Astrocyte of the hippocampus (primary cell): ENCODE measurements at places on chromosomes 5 and 9.

GRCh38 chr5:38719916-38720315 lies 125.9 kb upstream of the OSMR start:
- DNase-seq = peak; percentile 85

GRCh38 chr9:77705636-77706035 lies 57.5 kb upstream of the GNA14 start:
- DNase-seq = no peak

DNA sequence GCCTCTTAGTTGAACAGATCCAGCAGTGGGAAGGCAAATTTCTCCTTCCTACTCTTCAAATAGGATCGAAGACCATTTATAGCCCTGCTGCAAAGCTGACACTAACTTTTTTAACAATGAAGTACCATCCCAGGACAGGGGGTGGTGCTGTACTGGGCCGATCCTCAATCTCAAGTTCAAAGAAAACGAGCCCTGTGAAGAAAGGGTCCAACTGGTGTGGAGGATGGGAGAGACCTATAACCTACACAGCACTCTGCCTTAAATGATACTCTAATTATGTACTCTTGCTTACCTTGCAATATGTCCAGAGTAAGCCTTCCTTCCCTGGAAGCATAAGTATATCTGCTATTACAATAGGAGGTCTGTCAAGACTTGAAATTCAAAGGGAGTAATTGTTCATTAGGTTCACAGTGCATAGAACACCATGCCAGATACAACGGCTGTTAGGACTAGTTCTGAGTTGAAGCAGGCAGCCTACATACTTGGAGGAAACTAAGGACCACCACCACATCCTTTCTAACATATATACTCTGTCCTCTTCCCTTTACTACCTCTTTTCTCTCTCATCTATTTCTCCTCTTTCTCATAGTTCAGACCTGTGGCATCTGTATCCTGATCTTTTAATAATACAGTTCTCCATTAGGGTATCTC lies 6.2 kb downstream of the ETF1 start:
- peak; percentile 21 for DNase-seq

DNA sequence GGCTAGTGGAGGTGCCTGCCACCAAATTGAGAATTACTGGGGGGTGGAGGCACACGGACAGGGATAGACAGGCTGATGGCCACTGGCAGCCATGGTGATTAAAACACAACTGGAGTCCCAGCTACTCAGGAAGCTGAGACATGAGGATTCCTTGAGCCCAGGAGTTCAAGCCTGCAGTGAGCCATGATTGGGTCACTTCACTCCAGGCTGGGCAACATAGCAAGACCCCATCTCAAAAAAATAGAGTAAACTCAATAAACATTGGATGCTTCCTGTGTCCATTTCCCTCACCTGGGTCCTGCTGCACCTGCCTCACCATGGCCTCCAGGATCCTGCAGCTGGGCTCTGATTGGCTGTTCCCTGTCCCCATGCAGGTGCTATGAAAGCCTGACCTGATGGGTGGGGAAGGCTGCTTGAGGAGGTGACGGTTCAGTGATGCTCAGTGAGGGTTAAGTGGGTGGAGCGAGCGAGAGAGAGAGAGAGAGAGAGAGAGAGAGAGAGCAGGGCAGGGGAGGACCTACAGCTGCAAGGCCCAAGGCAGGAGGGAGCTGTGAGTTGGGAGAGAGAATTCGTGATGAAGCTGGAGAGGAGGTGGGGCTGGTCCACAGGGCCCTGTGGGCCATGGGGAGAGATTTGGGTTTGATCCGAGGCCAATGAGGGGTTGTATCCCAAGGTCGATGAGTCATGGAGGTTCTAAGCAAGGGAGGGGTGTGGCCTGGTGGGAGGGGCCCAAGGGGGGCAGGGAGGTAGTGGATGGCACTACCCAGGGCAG lies 36.7 kb upstream of the FUBP3 start:
- DNase-seq = no peak

GRCh38 chr5:80479713-80480112 lies 8.2 kb upstream of the FAM151B start:
- no peak for DNase-seq

DNA sequence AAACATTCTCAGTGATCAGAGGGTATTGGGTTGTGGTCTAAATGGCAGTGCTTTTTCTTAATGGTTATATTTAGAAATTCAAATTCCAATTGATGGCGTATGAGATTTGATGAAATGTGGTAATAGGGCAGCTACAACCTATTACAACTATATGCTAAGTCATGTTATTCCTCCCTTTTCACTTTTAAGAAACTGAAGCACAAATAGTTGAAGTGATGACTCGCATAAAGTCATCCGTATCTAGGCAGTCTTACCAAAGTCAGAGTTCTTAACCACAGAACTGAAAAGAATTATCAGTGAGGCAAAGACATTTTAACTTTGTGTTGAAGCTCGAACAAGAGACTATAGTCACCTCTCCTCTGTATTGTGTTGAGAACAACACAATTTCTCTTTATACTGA lies 28.2 kb downstream of the C9orf152 start:
- DNase-seq = peak; percentile 54

GRCh38 chr9:93186215-93186945 lies 2.4 kb downstream of the WNK2 start:
- peak; percentile 27 for DNase-seq

- no peak for DNase-seq
These were observed 88.2 kb upstream of the BASP1 start for GRCh38 chr5:17129093-17129849.

DNA sequence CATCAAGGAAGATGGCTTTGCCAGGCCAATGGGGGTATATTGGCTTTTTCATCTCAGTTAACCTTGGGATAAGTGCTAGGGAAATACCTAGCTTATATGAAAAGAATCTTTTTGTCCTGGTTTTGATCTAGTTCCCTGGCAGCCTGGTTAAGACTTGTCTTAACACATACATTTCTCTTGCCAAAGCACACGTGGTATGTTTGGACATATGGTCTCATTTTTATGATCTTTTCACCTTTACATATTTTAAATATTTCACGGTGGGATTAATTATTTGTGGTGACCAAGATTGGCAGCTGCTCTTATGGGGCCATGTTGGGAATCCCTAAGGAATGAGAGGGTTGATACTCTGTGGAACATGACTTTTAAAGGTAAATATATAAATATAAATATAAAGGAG lies 312.5 kb downstream of the NPR3 start:
- no peak for DNase-seq
